ENCODE measurements at places on chromosomes 1 and 21.

DNA sequence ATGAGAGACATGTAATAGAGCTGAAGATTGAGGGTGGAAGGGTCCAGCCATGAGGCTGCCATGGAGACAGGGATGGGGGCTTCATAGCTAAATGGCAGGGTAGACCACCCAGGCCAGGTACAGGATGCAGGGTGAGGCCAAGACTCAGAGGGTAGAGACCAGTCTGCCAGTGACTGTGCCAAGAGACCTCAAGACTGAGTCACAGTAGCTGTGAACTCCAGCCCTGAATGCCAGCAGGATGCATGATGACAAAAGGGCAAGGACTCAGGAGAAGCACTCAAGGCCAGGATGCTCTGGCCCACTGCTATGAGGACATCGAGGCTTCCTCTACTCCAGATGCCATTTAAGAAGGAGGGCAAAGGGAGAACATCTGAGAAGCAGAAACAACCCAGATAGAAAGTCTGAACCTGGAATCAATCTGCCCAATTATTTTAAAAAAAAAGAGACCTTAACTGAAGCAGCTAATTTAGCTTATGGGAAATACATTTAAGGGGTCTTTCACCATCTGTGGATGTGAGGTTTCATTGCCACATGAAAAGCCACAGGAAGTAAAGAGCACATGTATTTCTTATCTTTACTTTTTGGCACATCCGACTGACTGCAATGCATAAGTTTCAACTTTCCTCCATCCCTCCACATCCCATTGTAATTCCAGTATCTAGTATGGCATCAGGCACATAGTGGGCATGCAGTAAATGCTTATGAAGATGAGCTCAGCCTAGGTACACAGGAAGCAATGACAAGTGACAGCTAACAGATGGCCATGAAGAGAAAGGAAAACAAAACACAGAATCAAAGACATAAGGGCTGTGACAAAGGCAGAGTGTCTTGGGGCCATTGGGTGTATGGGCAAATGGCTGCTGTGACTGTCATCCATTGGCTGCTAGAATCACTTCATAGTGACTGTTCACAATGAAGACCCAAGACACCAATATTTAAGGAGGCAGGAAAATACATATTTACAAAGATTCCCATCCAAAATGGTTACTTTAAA, 40.2 kb downstream of the SUSD4 start:
- no peak for DNase-seq
- H3K4me1 ChIP-seq = no peaks in the 10 kb centered on the region
- no peak overlapping the region for H3K27ac ChIP-seq
- H3K27me3 ChIP-seq = no peaks in the 10 kb centered on the region
- H3K36me3 ChIP-seq = no peaks in the 10 kb centered on the region

- no peak overlapping the region for H3K27ac ChIP-seq
- peaks cover 11% of the 10 kb centered on the region for H3K36me3 ChIP-seq
- H3K4me3 ChIP-seq = no peak overlapping the region
- no peak for DNase-seq
- H3K27me3 ChIP-seq = no peaks in the 10 kb centered on the region
Observed at GRCh38 chr1:40519517-40519916, 10.9 kb downstream of the EXO5 start.

DNA sequence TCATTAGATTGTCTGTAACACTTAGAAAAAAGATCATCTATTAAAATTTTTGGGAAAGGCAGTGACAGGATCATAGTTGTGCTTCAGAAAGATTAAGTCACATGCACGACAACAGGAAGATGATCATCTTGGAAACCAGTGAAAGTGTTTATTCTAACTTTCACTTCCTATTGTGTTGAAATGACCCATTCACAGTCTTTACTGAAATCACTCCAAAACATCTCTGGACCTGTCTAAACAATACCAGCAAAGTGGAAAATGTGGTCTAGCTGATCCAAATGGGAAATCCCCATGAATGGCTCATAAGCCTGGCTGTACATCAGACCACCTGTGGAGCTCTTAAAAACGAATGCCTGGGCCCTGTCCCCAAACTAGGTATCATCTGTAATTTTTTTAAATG, 111.1 kb upstream of the ETV3 start:
- no peak overlapping the region for H3K4me3 ChIP-seq
- no peak for DNase-seq
- H3K4me1 ChIP-seq = no peaks in the 10 kb centered on the region
- no peaks in the 10 kb centered on the region for H3K36me3 ChIP-seq

DNA sequence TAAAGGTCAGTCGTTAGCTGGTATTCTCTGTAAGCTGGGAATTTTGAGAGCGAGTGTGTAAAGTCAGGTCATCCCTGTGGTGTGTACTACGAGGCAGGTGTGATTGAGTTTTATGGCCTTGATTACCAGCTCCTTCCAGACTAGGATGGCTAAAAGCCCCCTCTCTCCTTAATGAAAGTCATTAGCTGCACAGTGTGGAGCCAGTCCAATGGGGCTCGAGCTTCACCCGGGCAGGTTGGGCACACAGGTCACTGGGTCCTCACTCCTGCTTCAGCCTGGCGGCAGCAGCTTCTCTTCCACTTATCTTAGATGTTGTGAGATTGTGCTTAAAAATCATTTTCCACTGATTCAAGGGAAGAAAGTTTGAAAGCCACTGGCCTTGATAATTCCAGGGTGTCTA, 3.0 kb downstream of the DMRTB1 start:
- H3K27ac ChIP-seq = no peak overlapping the region
- no peaks in the 10 kb centered on the region for H3K4me1 ChIP-seq
- no peak overlapping the region for H3K4me3 ChIP-seq
- H3K36me3 ChIP-seq = no peaks in the 10 kb centered on the region

- no peak overlapping the region for H3K27ac ChIP-seq
- no peaks in the 10 kb centered on the region for H3K36me3 ChIP-seq
- H3K4me3 ChIP-seq = no peak overlapping the region
Observed at GRCh38 chr21:39984286-39984991, 117.2 kb downstream of the PCP4 start.

DNA sequence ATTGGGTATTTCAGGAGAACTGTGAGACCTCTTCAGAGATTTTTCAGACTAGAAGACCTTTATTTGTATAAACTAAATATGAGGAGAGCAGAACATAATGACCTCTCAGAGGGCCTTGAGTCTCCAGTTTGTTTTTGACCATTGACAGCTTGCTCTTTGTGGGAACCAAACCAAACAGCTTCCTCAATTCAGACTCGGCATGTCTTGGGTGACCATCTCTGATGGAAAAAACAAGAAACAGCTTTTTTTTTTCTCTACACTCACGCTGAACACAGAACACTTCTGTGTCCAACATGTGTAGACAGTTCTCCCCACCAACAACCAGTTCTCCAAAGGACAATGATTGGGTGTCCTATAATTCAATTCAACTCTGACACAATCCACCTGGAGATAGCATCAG, 11.5 kb downstream of the ATP1A4 start:
- H3K4me1 ChIP-seq = no peaks in the 10 kb centered on the region
- no peak overlapping the region for H3K4me3 ChIP-seq
- H3K36me3 ChIP-seq = no peaks in the 10 kb centered on the region
- H3K27me3 ChIP-seq = no peaks in the 10 kb centered on the region
- no peak for DNase-seq

GRCh38 chr1:113674591-113674990, 84.7 kb downstream of the PHTF1 start:
- H3K4me1 ChIP-seq = no peaks in the 10 kb centered on the region
- H3K27me3 ChIP-seq = no peaks in the 10 kb centered on the region
- no peaks in the 10 kb centered on the region for H3K36me3 ChIP-seq
- DNase-seq = no peak
- no peak overlapping the region for H3K4me3 ChIP-seq

- no peaks in the 10 kb centered on the region for H3K36me3 ChIP-seq
- no peak overlapping the region for H3K27ac ChIP-seq
- no peaks in the 10 kb centered on the region for H3K27me3 ChIP-seq
- no peaks in the 10 kb centered on the region for H3K4me1 ChIP-seq
Observed at GRCh38 chr1:232207073-232207866, 422.7 kb downstream of the SIPA1L2 start.

GRCh38 chr1:46703927-46704641, 14.8 kb downstream of the EFCAB14 start:
- no peak overlapping the region for H3K27ac ChIP-seq
- H3K27me3 ChIP-seq = no peaks in the 10 kb centered on the region
- peaks cover 4% of the 10 kb centered on the region for H3K4me1 ChIP-seq
- DNase-seq = no peak
